ENCODE measurements at places on chromosomes 12 and 14.

GRCh38 chr12:53047221-53048032 is 2.4 kb upstream of the TNS2 start:
- DNase-seq: no peak

GRCh38 chr14:104732355-104732804 is 8.4 kb downstream of the ADSS1 start:
- DNase-seq: no peak

DNA sequence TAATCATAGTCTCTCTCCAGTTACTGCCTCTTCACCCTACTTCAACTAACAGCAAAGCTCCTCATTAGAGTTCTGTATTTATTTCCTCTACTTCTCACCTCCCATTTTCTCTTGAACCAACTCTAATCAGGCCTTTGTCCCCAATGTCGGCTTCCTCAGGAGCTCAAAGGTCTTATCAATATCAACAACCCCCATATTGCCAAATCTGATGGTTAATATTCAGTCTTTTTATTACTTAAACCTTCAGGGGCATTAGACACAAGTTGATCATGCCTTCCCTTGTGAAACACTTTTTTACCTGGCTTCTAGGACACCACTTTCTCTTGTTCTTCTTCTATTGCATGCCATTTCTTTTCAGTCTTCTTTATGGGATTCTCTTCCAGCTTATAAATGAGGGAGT is 509.0 kb downstream of the NELL2 start:
- no peak for DNase-seq

DNA sequence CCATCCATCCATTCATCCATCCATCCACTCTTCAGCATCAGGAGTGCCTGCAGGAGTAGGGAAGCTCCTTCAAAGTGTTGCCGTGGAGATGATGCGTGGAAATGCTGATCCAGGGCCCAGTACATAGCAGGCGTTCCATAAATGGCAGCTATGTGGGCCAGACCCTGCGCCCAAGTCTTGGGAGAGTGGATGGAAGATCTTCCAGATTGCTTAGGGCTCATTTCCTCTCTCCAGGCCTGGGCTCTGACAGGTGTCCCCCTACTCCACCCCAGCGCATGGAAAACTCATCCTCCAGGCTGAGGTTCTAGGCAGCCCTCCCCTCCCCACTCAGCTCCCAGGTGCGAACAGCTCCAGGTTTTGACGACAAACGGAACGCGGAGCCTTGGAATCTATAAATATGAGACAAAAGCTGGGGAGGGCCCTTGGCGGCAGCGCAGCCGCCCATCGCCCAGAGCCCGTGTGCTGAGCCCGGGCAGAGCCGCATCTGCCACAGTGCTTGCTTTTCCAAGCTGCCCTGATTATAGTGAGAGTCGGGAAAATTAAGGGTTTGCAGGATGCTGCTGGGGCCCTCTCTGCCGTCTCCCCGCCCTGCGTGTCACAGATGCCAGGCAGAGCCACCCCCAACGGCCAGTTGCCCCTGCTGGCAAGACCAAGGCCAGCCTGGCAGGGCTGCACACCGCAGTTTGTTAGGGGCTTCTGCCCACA is 1.6 kb downstream of the BEGAIN start:
- no peak for DNase-seq

- no peak for DNase-seq
Measured at GRCh38 chr12:96986883-96987523, 79.9 kb downstream of the NEDD1 start.

- DNase-seq: no peak
Measured at GRCh38 chr12:41468756-41469155, 280.6 kb downstream of the PDZRN4 start.

- DNase-seq: no peak
Measured at GRCh38 chr14:106728611-106729010, 1202.2 kb downstream of the TMEM121 start.

DNA sequence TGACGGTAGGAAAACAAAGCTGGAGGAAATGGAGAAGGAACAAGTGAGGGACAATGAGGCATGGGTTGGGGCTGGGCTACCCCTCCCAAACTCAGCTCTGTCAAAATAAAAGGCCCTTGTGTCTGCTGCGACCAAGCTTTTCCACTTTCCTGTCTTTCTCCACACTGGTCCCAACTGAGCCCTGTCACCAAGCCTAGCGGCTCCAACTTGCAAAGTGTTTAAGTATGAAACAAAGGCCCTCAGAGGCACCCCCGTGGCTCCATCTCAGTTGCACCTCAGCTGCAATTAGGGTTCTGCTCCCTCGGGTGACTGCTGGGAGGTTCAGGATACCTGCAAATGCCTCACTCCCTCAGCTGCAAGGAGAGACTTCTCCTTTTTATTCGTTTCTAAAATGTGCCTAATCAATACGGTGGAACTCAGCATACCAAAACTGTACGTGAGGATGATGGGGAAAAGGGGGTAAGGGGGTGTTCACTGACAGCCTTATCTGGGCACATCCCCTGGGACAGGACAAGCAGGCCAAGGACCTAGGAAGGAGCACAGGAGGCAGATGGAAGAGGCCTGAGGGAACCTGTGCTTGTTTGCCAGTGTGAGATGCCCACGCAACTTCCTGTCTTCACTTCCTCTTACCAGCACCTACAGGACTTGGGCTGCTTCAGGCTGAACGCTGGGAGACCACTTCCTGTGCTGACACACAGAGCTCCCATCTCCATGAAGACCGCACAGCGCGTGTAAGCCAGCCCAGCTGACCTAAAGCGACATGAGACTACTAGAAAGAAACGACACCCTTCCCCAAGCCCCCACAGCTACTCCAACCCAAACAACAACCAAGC is 8.9 kb downstream of the VAMP1 start:
- no peak for DNase-seq

- no peak for DNase-seq
Measured at GRCh38 chr12:46364777-46365580, 7.6 kb downstream of the SLC38A2 start.

DNA sequence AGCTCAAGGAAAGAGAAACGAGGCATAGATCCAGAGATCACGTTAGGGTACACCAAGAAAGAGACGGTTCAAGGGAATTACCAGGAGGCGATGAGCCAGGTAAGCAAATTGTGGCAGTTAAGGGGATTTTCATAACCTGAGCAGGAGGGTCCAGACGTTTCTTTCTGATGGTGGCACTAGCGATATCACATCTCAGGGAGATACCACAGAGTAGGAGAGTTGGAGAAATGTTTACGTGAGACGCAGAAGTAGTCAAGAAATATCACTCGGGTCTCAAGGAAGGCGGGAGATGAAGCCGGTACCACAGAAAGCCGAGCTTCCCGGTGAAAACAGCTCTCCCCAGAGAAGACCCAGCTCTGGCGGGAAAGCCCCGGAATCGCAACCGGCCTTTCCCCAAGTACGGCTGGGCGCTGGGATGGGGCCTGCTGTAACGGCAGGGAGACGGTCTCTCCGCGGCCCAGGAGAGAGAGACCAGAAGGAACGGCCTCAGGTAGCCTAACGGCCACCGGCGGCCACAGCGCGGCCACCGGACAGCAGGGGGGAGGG is 485 bp downstream of the SENP1 start:
- no peak for DNase-seq

DNA sequence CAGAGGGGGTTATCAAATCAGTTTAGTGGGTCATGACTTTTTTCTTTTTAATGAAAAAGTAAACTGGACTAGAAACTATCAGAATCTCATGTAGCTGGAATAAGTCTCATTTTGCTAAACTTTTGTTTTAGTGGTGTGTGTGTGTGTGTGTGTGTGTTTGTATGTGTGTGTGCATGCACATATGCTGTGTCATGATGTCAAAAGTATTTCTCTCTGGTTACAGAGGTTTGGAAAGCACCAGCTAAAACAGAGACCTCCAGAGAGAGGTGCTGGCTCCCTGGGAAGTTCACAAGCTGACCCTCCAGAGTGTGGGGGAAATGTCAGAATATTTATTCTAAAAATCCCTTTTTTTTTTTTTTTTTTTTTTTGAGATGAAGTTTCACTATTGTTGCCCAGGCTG is 114.7 kb downstream of the LGMN start:
- no peak for DNase-seq

DNA sequence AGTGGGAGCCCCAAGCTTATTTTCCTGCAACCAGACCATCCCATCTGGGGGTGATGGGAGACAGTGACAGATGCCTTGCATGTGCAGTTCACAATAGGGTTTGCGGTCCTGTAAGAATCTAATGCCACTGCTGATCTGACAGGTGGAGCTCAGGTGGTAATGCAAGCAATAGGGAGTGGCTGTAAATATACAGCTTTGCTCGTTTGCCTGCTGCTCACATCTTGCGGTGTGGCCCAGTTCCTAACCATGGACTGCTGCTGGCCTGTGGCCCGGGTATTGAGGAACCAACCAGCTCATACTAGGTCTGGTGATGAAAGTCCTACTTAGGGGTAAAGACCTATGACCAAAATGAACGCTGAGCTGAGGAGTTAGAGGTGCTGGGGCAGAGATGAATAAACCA is 36.1 kb upstream of the CCDC88C start:
- DNase-seq: no peak

DNA sequence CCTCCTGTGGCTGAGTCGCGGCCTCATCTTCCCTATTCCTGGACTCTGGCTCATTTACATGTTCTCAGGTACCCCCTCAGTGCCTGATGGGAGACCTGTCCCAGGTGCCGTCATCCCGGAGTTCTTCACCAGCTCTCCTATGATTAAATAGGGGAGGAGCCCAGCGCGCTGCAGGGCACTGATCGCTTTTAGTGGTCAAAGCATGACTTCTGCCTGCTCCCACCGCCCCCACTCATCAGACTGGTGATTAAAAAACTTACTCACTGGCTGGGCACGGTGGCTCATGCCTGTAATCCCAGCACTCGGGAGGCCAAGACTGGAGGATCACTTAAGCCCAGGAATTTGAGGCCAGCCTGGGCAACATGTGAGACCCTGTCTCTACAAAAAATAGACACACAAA is 85.9 kb downstream of the FOXN4 start:
- no peak for DNase-seq

GRCh38 chr12:79555028-79555925 is 135.5 kb downstream of the PAWR start:
- no peak for DNase-seq

- no peak for DNase-seq
Measured at GRCh38 chr12:19959353-19959752, 409.0 kb upstream of the PDE3A start.

DNA sequence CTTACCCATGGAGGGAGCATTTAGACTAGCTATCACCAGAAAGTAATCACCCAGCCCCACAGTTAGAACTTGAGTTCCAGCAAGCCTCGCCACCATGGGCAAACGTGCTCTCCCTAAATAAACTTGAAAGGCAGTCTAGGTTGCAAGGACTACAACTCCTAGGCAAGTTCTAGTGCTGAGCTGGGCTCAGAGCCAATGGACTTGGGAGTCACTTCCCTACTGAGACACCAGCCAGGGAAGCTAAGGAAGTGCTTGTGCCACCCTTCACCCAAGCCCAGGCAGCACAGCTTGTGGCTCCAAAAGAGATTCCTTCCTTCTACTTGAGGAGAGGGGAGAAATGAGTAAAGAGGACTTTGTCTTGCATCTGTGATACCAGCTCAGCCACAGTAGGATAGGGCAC is 57.9 kb downstream of the SLCO1A2 start:
- no peak for DNase-seq

GRCh38 chr14:54252072-54252730 is 144.6 kb upstream of the CDKN3 start:
- peak; percentile 12 for DNase-seq

- no peak for DNase-seq
Measured at GRCh38 chr14:42884100-42884499, 1277.4 kb downstream of the LRFN5 start.

DNA sequence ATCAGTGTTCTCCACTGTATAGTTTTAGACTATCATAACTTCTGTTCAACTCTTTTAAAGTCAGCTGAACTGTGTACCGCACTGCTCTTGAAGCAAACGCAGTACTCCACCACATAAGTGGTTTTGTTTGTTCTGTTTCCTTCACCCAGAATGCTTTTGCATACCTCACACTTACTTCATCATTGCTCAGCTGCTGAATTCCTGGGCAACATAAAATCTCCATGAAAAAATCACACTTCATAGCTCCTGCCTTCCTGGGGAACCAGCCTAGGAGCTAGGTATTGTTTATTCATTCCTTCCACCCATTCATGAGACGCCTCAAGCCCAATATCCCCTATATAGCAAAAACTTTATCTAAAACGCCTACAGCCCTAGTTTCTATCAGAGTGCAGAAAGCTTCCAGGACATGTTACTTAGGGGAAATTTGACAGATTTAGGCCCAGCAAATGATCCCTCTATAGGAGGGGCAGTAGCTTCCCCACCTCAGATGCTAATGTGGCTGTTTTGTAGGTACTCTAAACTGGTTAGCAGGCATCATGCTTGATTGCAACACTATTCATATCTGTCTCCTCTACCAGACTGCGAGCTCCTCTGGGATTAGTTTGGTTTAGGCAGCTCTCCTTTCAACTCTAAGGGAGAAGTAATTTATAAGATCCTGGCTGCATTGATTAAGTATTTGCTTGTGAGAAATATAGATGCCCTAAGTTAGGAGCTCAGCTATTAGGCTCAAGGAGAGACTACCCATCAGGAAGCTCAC is 44.5 kb downstream of the LRRC9 start:
- no peak for DNase-seq

DNA sequence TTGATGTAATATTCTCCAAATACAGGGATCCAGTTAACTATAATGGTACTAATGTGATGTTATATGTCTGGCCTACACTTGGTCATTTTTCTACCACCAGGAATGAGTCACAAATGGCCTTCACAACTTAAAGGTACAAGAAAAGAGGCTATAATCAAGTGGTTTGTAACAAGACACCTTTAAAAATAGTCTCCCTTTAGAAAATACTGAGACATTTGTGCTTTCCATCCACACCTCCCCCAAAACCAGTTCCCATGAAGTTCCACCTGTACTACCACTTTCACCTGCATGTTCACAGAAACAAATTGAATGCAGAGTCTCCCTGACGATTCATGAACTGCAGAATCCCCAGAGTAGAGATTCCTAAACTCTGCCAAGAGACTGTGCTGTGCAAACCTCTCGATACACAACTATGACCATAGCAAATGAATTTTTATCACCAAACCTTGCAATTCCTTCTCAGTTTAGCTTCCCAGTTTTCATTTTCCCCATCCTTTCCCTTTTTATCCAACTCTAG is 6.0 kb downstream of the BTG1 start:
- DNase-seq: no peak

DNA sequence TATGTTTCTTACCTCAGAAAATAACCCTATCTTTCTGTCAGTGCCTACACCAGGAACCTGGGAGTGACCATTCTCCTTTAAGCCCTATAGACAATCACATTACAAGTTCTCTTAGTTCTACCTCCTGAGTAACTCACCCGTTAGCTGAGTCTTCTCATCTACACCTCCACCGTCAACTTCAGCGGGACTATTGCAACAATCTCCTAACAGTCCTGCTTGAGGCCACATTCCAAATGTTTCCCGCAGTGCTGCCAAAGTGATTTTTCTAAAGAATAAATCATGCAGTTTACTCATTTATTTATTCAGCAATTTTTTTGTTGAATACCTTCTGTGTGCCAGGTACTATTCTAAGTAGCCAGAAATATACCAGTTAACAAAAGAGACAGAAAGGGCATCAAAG is 285.0 kb upstream of the GRIP1 start:
- no peak for DNase-seq

- DNase-seq: no peak
Measured at GRCh38 chr12:47094804-47095203, 15.0 kb upstream of the AMIGO2 start.

All from smooth muscle cell of the brain vasculature (primary cell).